ENCODE measurements at places on chromosomes 4 and X.

DNA sequence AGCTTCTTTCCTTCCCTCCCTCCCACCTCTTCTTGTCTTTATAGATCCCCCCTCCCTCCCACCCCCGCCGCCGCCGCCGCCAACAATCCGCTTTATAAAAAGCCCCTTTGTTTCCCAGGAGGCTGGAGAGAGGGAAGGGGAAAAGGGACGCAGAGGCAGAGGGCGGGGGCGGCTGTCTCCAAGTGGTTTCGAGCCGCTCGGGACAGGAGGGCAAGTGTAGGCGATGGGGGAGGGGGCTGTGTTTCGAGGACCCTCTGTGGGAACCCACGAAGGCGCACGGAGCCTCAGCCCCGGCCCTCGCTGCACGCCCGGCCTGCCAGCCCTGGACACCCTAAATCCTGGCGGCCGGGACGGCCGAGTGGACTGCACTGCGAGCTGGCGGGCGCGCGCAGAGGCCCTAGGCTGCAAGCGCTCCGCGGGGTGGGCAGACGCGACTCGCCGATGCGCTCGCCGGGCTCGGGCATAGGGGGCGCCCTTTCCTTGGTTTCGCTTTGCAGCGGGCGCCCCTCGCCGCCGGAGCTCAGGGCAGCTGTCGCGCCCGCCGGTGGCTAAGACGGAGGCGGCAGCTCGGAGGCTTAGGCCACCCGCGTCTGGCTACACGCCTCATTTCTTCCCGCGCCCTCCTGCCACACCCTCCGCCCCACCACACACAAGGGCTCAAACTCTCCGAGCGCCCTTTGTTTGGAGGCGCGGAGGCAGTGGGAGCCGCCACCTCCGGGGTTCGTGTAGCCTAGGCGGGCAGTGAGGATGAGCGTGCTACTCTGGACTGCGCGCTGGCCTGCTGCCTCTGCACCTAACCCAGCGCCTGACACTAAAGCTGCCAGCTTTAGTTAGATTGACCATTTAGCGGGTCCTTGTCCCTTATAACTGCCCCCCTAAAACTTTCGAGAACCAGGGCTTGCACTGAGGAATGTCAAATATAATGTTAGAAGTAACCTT is 2.2 kb downstream of the MAMLD1 start:
- peak; percentile 64 for DNase-seq

DNA sequence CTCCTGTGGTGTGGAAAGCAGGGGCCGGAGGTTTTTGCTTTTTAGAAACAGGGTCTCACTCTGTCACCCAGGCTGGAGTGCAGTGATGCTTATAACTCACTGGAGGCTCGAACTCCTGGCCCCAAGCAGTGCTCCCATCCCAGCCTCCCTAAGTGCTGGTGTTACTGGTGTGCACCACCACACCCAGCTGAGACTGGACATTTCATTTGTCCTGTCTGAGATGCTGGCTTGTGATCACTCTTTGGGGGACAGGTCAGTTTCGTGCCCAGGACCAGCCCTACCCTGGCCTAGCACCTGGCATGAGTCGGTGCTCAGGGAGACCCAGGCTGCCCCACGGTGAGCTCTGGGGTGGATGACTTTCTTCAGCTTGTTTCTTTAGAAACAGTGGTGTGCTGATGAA is 11.3 kb downstream of the PSAPL1 start:
- DNase-seq = no peak

GRCh38 chr4:82688091-82688795 is 110.4 kb downstream of the SCD5 start:
- no peak for DNase-seq

GRCh38 chr4:109752525-109752924 is 22.7 kb upstream of the PLA2G12A start:
- DNase-seq = no peak

GRCh38 chrX:99914635-99915034 is 495.4 kb downstream of the PCDH19 start:
- no peak for DNase-seq

GRCh38 chr4:23422878-23423277 is 467.0 kb downstream of the PPARGC1A start:
- DNase-seq = no peak

DNA sequence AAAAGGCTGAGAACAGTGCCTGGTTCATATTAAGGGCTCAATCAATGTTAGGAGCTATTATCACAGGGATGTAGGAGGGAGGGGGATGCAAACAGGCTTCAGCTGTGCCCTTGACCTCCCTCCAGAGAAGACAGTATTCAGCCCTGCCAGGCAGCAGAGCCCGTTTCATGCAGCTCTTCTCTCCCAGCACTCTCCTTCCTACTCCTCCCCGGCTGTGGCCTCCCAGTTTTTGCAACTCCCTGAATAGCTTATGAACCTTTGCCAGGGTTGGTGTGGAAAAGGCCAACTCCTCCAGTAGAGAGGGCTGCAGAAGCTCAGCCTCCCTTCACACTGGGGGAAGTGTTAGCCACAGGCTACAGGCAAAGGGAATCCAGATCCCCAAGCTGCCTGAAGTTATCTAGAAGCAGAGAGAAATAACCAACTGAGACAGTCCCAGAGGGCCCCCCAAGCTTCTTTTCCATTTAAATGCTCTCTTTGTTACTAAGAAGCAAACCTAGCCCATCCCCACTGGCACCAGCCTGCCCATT is 31.7 kb upstream of the APLN start:
- no peak for DNase-seq

- DNase-seq = no peak
Observed at GRCh38 chr4:73653695-73654106, 33.5 kb upstream of the RASSF6 start.

GRCh38 chr4:52950226-52950625 is 88.1 kb downstream of the RASL11B start:
- no peak for DNase-seq

GRCh38 chr4:172813359-172813923 is 355.2 kb upstream of the GALNT7 start:
- DNase-seq = no peak

- no peak for DNase-seq
Observed at GRCh38 chr4:26181616-26182015, 139.2 kb upstream of the RBPJ start.

- peak; percentile 83 for DNase-seq
Observed at GRCh38 chr4:139554893-139555704, 920 bp downstream of the SETD7 start.

GRCh38 chr4:140242357-140243277 is 88.6 kb upstream of the MAML3 start:
- DNase-seq = no peak

DNA sequence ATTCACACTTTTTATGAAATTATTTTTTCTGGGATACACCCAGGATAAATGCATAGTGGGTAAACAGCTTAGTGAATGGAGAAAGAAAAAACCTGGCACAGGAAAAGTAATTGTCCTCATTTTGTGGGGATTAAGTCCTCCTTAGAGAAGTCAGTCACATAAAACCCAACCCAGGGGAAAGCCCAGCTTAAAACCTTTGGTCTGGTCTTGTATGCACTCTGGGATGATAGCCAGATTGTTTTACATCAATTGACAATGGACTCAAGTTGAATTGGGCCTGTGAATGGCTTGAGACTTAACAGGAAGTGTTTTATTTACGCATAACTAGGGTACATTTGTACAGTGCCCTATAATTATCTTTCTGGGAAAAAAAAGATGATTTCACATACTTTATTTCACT is 561.3 kb upstream of the GRIA3 start:
- DNase-seq = no peak

DNA sequence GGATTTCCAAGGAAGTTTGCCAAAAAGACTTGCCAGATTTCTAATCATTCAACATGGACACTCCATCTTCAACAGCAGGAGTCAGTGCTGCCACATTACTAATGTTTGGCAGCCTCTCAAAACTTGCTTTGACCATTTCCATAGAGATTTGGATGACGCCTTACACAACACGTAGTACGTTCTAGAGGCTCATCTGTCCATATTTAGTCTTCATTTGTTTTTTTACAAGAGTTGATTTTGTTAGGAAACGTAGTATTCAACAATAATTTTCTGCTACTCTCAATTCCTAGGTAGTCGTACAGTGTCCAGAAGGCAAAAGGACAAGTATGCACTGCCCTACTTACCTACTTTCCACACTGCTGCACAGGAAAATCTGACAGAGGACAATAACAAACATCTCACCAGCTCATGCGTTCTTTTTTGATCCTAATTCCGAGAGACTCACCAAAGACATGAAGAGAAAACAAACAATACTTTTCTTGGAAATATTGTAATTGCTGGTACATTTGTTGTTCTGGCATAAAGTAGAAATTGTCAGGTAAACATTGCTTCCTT is 117.3 kb downstream of the SNCA start:
- no peak for DNase-seq

DNA sequence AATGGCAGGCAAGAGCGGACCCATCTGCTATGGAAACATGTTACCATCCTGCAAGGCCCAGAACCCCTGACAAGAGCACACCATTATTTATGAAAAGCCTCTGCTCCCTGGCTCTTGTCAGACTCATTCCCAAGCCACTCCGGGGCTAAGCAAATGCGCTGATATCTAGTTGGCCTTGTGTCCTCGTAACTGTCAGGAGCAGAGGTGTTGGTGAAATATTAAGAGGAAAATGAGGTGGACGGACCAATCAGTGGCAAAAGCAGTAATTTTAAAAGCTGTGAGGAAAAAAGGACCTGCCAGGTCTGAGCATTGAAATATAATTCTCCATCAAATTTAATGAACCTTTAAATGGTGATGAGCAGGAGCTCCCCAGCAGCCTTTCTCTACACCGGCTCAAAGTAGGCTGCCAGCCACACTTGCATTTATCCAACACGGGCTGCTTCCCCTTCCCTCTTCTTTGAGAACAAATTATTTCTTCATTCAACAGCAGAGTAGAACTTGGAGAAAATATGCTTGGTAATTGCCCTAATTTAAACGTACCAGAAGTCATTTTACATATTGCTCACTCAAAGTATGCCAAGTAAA is 214.3 kb downstream of the RASL11B start:
- DNase-seq = no peak

GRCh38 chrX:67723580-67724351 is 179.9 kb downstream of the AR start:
- DNase-seq = no peak

- DNase-seq = no peak
Observed at GRCh38 chr4:172982151-172982590, 186.4 kb upstream of the GALNT7 start.

- no peak for DNase-seq
Observed at GRCh38 chr4:40601641-40602040, 28.0 kb downstream of the RBM47 start.

DNA sequence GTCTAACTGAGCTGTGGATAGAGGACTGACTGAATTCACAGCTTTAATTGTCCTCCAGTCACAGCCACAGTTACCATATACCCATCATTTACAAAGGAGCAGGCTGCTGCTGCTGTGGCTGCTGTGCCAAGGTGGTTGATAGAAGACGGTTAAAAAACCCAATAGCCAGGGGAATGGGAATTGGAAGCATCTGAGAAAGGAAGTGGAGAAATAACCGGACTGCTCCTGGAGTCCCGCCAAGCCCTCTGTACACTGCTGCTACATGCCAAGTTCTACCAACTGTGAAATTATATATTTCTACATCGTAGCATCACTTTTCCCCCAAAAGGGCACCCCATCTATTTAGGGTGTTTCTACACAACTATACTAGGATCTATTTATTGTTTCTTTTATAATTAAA is 279.7 kb upstream of the ARX start:
- DNase-seq = no peak

GRCh38 chr4:154590329-154591006 is at the start of gene FGA:
Gene FGA, minus strand, starts transcription at chr4:154590742. Its CDS starts 55 bp downstream, at chr4:154590687.
- no peak for DNase-seq

DNA sequence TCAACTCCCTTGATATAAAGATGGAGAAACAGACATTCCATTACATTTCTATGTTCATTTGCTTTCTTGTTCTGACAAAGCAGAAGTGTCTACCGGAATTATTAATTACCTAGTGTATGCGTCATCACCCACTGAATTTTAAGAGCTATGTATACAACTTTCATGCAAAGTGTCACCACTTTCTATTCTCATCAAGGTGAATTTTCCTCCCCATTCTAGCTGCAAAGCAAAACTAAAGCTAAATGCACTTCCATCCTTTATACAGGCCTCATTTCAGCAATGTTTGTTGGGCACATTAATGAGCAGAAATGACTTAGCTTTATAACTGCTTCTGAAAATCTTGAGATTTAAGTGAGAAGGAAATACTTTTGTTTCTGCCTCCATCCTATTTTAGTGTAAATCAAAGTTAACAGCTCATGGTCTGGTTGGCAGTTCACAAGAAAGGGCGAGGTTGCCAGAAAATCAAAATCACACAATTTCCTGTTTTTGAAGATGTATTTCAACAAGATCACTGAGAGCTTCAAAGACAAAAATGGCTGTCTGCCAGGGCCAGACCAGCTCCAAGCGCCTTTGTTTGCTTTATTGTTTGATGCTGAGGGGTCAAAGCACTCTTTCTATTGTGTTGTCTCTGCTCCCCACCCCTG is 7.2 kb upstream of the FAM9C start:
- DNase-seq = no peak

- DNase-seq = no peak
Observed at GRCh38 chr4:96585304-96585703, 745.4 kb downstream of the PDHA2 start.

DNA sequence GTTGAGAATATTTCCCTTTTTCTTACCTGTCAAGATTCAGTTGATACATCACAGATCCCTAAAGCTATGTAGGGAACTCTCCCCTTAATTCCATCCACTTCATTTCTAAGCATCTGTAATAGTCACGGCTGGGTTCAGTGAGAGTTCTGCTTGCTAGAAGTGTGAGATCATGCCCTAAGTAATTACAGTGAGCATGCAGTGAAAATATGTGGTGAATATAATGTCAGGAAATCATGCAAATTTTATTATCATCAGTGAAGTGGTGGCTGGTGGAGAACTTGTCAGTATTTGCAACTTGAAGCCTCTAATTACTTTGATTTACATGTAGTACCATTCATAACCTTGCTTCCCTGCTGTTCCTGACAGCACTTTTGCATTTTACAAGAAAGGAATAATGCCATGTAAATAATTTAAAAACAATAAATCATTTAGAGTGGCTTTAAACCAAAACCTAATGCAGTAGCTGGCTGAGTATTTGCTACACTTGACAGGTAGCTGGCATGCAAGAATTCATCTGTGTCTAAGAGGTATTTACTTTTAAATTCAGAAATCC is 28.3 kb upstream of the CFAP299 start:
- DNase-seq = no peak

GRCh38 chr4:112073181-112073580 is 72.1 kb upstream of the FAM241A start:
- no peak for DNase-seq

DNA sequence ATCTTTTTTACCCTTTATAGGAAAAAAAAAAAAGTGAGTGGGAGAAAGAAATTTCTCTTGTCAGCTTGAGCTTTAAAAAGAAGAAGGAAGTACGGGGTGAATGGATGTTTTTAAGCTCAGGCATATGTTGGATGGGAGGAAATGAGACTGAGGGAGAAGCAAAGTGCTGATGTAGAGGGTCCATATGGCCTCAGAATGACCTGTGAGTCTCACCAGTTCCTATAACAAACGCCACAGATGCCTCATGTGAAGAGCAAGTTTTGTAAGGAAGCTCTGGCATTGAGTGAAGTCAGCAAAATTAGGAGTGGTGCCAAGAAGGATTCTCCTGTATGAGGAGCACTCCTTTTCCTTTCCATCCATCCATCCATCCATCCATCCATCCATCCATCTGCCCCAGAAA is 214.6 kb downstream of the PTTG2 start:
- DNase-seq = no peak
